Activated CD4-positive, alpha-beta T cell treated with anti-CD3 and anti-CD28 coated beads, Interleukin-2, amount 10 ng/mL, durations not matched to agents 7 days and 5 days (primary cell): ENCODE measurements at places on chromosomes 5 and 9. TPM values are rescaled to one million over a fixed set of nuclear protein-coding genes. Genes with fewer than 3 reads are reported as not detected.
A peak's percentile ranks its signal among the peaks of the same experiment; 100 is the strongest.

The HSD17B3 gene
- not detected for total RNA-seq

The EIF4E1B gene
- not detected for total RNA-seq

The TMOD1 gene
- 0.35 TPM for total RNA-seq

The DHFR gene
- total RNA-seq, result 83.4 TPM

The IRX2 gene
- total RNA-seq, result not detected

The BDP1 gene
- total RNA-seq, result 34.2 TPM

The PNPLA7 gene
- total RNA-seq, result 3.8 TPM

The TAF1L gene
- not detected for total RNA-seq

The RNF180 gene
- total RNA-seq, result not detected

The SPAAR gene
- total RNA-seq, result not detected

- H3K27ac ChIP-seq, result no peak overlapping the region
- peaks cover 4% of the 10 kb centered on the region for H3K27me3 ChIP-seq
- no peak overlapping the region for H3K4me3 ChIP-seq
- H3K36me3 ChIP-seq, result no peaks in the 10 kb centered on the region
These were observed 61.7 kb downstream of the TRIO start for GRCh38 chr5:14204785-14205321.

GRCh38 chr5:35859101-35859661, 2.5 kb downstream of the IL7R start:
- H3K27ac ChIP-seq, result peak overlapping the region; percentile 89
- peaks cover 66% of the 10 kb centered on the region for H3K4me1 ChIP-seq
- no peaks in the 10 kb centered on the region for H3K27me3 ChIP-seq
- peak; percentile 46 for DNase-seq
- peak overlapping the region; percentile 88 for H3K4me3 ChIP-seq

GRCh38 chr5:52738095-52738506, 49.6 kb upstream of the ITGA1 start:
- peaks cover 9% of the 10 kb centered on the region for H3K36me3 ChIP-seq
- no peak overlapping the region for H3K4me3 ChIP-seq
- H3K27ac ChIP-seq, result no peak overlapping the region
- peaks cover 22% of the 10 kb centered on the region for H3K4me1 ChIP-seq
- no peak for DNase-seq

DNA sequence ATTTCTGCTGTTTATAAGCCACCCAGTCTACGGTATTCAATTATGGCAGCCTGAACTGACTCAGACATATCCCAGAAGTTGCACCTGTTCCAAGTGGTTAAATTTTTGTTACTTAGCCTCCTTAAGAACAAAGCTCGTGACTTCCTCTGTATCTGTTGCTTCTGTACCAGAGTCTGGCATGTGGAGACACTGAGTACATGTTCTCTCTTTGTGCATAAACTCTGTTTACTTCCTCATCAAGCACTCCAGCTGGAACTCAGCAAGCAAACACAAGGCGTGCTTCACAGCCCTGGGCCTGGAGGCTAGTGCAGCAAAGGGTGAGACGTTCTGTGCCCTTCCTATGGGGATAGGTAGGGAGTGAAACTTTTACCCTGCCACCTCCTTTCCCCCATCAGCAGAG, 19.0 kb downstream of the C9orf152 start:
- no peak for DNase-seq
- H3K27me3 ChIP-seq, result peaks cover 3% of the 10 kb centered on the region
- H3K4me3 ChIP-seq, result no peak overlapping the region
- peak overlapping the region; percentile 41 for H3K27ac ChIP-seq

DNA sequence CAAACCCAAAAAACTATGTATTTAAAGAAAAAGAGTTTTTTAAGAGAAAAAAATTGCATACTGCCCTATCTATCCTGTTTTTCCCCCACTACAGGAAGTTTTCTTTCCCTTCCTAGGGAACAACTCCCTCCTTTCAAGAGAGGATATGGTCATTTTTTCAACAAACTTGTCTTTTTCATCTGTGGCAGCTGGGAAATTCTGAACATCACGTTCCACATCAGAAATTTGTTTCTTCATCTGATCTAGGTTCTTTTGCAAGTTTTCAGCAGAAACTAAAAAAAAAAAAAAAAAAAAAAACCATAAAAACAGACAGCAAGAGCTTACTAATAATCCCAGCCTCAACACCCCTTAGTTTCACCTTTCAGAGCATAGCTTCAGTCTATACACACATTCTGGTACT, 38.5 kb downstream of the PCDHGC5 start:
- H3K4me3 ChIP-seq, result no peak overlapping the region
- no peak for DNase-seq
- peaks cover 67% of the 10 kb centered on the region for H3K36me3 ChIP-seq
- H3K27me3 ChIP-seq, result no peaks in the 10 kb centered on the region
- H3K27ac ChIP-seq, result no peak overlapping the region

DNA sequence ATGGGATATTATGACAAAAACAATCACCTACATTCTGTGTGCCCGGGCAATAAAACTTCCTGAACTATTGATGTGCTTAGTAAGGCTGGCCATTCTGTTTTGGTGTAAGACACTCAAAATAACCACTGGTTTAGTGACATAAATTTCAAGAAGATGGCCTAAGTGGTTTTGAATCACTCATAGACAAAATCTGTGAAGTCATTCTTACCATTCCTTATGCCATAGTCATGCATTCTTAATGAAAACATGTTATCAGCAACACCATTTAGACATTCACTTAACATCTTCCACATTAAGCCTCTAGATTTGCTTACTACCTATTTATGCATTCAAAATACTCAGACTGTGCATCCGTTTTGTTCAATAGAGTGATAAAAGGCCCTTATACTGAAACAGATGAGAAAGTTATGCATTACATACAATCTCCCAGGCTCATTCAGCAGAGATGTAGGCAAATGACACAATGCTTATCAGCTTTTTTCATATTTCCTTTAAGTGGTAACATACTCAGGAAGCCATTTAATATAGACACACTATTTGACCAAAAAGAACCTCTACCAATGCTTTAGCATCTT, 848.8 kb upstream of the DMAC1 start:
- no peaks in the 10 kb centered on the region for H3K27me3 ChIP-seq
- no peaks in the 10 kb centered on the region for H3K4me1 ChIP-seq
- H3K36me3 ChIP-seq, result no peaks in the 10 kb centered on the region
- H3K4me3 ChIP-seq, result no peak overlapping the region
- H3K27ac ChIP-seq, result no peak overlapping the region

- no peaks in the 10 kb centered on the region for H3K36me3 ChIP-seq
- DNase-seq, result no peak
- no peak overlapping the region for H3K27ac ChIP-seq
- H3K27me3 ChIP-seq, result no peaks in the 10 kb centered on the region
These were observed 708.8 kb downstream of the MTRR start for GRCh38 chr5:8577792-8578191.

- H3K36me3 ChIP-seq, result no peaks in the 10 kb centered on the region
- DNase-seq, result no peak
- no peak overlapping the region for H3K4me3 ChIP-seq
- no peaks in the 10 kb centered on the region for H3K4me1 ChIP-seq
- H3K27me3 ChIP-seq, result no peaks in the 10 kb centered on the region
These were observed 13.6 kb upstream of the CLK4 start for GRCh38 chr5:178640331-178641045.

- no peaks in the 10 kb centered on the region for H3K4me1 ChIP-seq
- no peak overlapping the region for H3K27ac ChIP-seq
- no peaks in the 10 kb centered on the region for H3K27me3 ChIP-seq
- peaks cover 21% of the 10 kb centered on the region for H3K36me3 ChIP-seq
- no peak for DNase-seq
These were observed 204.5 kb downstream of the DENND1A start for GRCh38 chr9:123725389-123725788.

DNA sequence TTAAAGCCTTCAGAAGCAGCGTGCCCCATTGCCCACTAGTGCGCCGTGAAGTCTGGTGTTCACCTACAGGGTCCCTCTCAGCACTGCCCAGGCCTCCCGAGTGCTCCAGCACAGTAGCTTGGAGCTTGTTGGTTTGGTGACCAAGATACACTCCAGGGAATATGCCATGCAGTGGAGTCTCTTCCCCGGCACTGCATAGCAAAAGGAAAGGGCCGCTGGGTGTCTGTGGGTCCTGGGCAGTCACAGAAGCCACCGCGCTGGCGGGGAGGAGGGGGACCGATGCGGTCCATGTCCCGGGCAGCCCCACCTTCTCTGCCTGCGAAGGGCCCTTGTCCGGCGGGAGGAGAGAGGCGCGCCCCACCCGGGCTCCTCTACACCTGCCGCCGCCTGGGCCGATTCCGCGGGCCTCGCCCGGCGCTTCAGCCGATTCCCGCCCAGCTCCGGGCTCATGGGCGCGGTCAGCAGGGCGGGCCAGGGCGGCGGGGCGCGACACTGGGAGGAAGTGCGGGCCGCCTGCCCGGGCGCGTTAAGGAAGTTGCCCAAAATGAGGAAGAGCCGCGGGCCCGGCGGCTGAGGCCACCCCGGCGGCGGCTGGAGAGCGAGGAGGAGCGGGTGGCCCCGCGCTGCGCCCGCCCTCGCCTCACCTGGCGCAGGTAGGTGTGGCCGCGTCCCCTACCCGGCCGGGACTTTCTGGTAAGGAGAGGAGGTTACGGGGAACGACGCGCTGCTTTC, at the start of gene SYK:
TSS of gene SYK (plus strand) at position 579 of the 732 bp plus-strand sequence. CDS start 42,080 bp downstream, outside the sequence.
- H3K36me3 ChIP-seq, result no peaks in the 10 kb centered on the region
- H3K27ac ChIP-seq, result no peak within 1 kb of the TSS
- peaks cover 82% of the 10 kb centered on the region for H3K27me3 ChIP-seq

- no peak overlapping the region for H3K4me3 ChIP-seq
- no peaks in the 10 kb centered on the region for H3K36me3 ChIP-seq
- no peak for DNase-seq
- H3K27ac ChIP-seq, result no peak overlapping the region
These were observed 308.8 kb upstream of the TRPC7 start for GRCh38 chr5:136674178-136674577.

DNA sequence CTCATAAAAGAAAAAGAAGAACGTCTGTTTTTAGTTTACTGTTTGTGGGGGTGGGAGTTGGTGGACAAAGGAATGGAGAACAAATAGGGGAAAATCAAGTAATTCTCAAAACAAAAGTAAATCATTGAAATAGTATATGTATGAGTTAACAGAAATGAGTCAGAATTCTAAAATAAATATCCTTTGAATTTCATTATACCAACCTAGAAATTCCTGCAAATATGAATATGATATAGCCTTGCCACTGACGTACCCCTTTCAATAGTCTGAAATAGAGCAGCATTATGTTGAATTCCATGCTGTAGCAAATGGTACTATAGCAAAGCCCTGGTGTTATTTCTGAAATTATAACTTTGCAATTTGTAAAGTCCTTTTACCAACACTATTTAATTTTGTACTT, 29.6 kb upstream of the DTWD2 start:
- H3K27me3 ChIP-seq, result no peaks in the 10 kb centered on the region
- H3K4me3 ChIP-seq, result no peak overlapping the region
- no peak for DNase-seq
- no peak overlapping the region for H3K27ac ChIP-seq

DNA sequence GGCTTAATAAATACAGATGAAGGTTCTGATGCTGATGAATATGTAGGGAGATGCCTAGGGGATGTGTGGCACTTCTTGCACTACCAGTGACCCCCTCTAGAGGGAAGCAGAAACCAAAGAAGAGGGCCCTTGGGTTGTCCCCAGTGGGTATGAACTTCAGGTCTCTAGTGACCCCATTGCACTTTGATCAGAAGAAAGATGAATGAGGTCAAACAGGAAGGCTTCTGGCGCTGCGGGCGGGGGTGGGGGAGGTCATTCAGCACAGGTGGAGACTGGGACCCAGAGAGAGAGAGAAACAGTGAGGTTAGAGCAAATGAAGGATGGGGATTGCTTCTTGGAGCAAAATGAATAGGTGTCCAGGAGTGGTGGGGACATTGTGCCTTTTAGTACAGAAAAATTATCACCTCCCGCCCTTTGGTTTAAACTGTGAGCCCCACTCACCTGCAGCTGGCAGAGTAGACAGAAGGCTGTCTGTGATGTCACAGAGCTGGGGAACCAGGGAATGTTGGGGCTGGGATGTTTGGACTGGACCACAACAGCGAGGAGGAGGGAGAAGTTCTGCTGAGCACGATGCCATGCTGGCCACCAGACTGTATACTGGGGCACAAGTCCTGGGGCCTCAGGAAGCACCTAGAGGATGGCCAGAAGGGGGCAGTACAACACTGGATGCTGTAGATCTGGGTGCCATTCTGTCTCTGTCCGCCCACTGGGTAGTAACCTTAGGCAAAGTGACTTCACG, at the start of gene TEX48:
TSS of gene TEX48 (minus strand) at position 599 of the 739 bp plus-strand sequence. CDS start 10,469 bp downstream, outside the sequence.
- peak; percentile 91 for DNase-seq
- H3K4me3 ChIP-seq, result no peak within 1 kb of the TSS
- peaks cover 27% of the 10 kb centered on the region for H3K36me3 ChIP-seq
- peaks cover 58% of the 10 kb centered on the region for H3K4me1 ChIP-seq

GRCh38 chr5:80346055-80346454, 26.3 kb downstream of the SPZ1 start:
- H3K4me1 ChIP-seq, result peaks cover 3% of the 10 kb centered on the region
- H3K4me3 ChIP-seq, result no peak overlapping the region
- H3K27ac ChIP-seq, result no peak overlapping the region
- DNase-seq, result peak; percentile 43
- H3K36me3 ChIP-seq, result no peaks in the 10 kb centered on the region

GRCh38 chr9:4983601-4984165, 1.4 kb upstream of the JAK2 start:
- peaks cover 20% of the 10 kb centered on the region for H3K36me3 ChIP-seq
- no peaks in the 10 kb centered on the region for H3K27me3 ChIP-seq
- no peak for DNase-seq
- peak overlapping the region; percentile 97 for H3K27ac ChIP-seq
- peaks cover 47% of the 10 kb centered on the region for H3K4me1 ChIP-seq
